ENCODE measurements at places on chromosomes 5 and 9.

- no peak for DNase-seq
These were observed at the start of gene CA9 for GRCh38 chr9:35673132-35674024. Gene CA9, plus strand, starts transcription at chr9:35673928. Its CDS starts 32 bp downstream, at chr9:35673960.

DNA sequence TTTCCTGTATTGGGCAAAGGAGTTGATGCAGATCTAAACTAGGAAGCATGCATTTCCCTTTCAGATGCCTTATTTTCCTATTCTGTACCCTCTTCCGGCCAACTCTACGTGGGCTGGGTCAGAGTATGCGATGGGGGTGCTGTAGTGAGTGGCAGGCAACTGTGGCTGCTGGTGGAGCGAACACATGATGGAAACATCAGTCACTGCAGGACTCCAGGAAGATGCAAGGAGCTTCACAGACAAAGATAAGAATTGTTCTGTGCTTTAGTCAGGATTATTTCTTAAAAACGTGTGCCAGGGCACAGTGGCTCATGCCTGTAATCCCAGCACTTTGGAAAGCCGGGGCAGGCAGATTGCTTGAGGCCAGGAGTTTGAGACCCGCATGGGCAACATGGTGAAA lies 75.1 kb downstream of the PSAT1 start:
- DNase-seq: no peak

DNA sequence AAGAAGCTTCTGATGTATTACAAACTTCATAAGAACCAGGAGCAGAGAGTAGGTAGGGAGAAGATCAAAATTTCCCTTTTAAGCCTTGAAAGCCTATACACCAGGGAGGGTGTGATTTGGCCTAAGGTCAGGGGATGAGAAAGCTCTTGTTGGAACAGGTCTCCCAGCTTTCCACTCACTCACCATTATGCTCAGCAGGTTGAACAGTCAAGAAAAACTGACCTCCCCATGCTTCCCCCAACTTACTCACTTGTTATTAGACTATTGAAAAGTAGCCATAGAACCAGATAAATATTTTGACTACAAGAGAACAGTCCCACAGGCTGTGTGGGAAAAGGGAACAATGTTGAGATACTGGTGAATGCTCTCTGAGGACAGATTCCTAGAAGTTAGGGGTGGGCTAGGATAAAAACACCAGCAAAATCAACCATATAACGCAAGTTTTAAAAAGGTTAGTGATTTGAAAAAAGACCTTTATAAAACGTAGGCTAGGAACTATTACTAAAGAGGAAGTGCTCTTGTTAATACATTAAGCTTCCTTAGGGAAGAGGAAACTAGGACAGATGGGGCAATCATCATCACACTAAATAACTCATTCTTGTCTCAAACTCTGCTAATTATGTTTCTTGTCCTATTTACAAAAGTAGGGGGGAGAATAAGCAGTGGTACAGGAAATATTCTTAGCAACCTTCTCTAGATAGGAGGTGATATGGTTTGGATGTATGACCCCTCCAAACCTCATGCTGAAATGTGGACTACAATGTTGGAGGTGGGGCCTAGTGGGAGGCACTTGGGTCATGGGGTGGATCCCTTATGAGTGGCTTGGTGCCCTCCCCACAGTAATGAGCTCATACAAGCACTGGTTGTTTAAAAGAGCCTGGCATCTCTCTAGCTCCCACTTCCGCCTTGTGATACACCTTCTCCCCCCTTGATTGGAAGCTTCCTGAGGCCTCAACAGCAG lies 31.0 kb downstream of the PCDHGC5 start:
- DNase-seq: no peak

DNA sequence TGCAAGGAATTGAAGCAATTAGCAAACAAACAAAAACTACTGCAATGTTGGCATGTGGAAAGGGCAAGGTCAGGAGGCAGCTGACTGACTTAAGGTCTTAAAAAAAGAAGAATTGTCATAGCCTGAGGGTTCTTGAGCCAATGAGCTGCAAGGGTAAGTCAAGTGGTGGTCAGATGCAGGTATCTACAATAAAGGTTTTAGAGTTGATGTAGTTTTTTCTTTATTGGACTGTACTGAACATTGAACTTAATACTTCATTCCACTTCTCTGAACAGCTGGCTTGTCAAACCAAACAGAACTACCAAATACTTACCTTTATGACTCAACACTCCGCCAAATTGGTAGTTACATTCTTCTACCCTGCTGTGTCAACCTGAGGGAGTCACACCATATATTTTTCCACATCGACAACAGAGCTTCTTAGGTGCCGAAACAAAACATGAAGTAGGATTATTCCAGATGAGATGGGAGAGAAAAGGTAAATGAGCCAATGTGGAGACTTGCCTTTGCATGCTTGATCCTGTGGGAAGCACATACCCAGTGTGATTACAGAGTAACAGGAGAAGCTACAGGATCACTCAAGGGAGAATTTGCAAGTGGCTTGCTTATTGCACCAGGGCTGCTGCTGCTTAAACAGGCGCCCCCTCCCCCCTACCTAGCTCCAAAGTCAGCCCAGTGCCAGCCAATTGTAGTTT lies 35.3 kb downstream of the EQTN start:
- no peak for DNase-seq

DNA sequence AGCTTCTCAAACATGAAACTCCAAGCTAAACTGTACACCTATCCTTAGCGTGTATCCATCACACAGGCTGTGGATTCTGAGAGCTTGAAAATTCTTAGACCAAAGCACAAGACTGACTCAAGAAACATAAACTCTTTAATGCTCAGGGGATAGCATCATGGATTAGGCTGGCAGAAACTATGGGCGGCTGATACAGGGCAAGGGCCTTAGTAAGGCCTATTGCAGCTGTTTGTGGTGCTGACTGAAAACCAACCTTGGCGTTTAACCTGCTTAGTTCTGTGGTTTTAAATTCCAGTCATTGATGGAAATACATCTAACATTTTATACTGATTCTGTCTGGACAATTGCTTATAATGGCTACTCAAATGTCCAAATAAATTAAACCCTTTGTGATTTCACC lies 183.7 kb downstream of the TLR4 start:
- no peak for DNase-seq

DNA sequence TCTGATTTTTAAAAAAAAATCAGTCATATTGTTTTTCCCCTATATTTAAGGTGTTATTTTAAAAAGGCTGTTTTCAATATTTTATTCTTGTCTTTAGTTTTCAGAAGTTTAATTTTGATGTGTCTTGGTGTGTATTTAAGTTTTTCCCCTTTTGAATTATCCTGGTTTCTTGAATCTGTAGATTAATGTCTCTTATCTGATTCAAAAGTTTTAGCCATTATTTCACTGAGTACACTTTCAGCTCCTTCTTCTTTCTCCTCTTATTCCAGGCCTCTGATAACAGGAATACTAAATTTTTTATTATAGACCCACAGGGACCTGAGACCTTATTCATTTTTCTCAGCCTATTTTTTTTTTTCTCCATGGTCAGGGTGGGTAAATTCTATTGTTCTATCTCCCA lies 81.8 kb downstream of the PPIC start:
- DNase-seq: no peak

- DNase-seq: no peak
These were observed 61.4 kb upstream of the EPB41L4A start for GRCh38 chr5:112480501-112480900.

GRCh38 chr5:146047396-146047795 lies 58.0 kb downstream of the PLAC8L1 start:
- DNase-seq: no peak

GRCh38 chr5:1511651-1512540 lies 11.9 kb downstream of the LPCAT1 start:
- DNase-seq: no peak

DNA sequence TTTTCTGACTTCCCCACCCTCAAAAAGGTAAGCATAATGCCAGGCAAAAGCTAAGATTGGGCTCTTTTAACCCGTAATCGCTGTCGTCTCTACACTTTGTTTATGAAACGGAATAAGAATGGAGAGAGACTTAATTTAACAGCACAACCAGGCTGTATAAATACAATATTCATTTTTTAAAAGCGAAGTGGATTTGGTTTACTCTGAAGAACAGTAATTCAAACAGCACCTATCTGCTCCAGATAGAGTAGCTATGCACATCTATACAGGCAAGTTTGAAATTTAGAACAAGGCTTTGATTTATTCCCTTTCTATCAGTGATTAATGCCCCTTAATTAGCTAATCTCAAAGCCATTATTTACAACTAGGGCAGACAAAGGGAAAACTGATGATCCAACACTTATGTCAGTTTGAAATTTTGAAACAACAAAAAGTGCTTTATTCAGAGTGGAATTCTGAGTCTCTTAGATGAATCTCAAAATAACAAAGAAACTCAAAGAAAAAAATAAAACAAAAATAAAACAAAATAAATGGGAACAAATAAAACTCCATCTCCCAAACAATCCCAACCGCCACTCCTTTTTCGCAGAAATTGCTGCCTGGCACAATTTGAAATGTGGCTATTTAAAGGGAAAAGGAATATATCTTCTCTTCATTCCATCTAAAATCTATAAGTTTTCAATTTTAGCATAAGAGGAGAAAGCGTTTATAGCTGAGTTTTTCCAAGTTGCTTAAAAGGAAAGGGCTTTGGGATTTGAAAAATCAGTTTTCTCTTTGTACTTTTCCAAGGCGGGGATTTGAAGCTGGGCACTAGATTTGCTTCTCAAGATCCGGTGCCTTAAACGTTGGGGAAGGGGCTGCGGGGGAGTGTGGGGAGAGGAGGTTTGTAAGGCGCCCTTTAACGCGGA lies 298.6 kb downstream of the PARP8 start:
- DNase-seq: no peak

DNA sequence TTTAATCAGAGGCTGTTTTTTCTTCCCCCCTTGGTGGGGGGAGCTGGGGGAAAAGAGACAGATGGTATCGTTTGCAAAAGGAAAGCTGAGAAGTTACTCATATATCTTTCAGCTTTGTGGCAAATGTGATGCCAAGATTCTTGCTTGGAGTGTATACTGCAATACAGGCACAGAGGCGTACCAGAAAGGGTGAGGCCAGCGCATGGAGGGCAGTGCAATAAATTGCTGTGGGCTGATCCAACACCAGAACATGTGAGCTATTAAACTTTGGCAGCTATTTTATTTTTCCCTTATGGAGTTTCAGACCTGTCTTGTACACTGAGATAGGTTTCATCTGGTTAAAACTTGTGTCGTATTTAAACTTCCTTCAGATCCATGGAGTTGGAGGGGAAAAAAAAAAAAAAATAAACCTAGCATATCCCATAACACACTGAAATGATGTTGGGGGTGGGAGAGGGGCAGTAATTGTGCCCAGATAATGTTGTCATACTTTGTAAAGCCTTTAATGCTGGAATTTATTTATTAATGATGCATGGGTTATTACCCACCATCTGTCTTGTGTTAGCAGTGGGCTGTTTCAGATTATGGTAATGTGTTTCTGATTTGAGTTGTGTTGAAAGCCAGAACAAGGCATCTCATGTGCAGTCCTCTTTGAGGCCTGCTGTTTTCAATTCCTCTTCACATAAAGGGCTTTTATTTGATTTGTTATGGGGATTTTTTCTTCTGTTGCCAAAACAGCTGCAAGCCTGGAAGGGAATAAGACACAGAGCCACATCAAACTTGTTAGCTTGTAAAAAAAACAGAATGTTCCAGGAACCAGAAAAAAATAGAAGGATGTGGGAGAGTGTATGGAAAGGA lies 891.3 kb downstream of the TLE1 start:
- DNase-seq: peak; percentile 31

GRCh38 chr9:137607141-137607857 lies 1.8 kb downstream of the ARRDC1 start:
- DNase-seq: peak; percentile 40

GRCh38 chr5:138979684-138980280 lies 104.6 kb upstream of the LRRTM2 start:
- DNase-seq: no peak

- no peak for DNase-seq
These were observed 148.1 kb downstream of the RGS3 start for GRCh38 chr9:113611461-113612215.

- DNase-seq: no peak
These were observed 1.4 kb downstream of the ERGIC1 start for GRCh38 chr5:172835290-172835993.

- DNase-seq: no peak
These were observed 30.1 kb upstream of the CNOT6 start for GRCh38 chr5:180463916-180464602.
